Activated T-cell treated with anti-CD3 and anti-CD28 coated beads, Interleukin-2, amount 50 U/mL, for 48 hours (primary cell): ENCODE measurements at places on chromosomes 1 and 21.

DNA sequence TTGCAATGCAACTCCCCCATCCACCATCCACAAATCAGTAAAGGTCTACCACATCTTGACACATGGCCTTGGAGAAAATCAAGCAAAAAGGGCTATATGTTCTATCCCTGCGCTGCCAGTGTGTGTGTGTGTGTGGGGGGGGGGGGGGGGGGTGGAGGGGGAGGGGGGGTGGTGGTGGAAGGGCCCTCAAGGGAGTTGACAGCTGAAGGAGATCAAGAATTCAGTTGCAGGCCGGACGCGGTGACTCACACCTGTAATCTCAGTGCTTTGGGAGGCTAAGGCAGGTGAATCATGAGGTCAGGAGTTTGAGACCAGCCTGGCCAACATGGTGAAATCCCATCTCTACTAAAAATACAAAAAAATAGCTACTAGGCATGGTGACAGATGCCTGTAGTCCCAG, 37.6 kb upstream of the CLIC4 start:
- no peak for DNase-seq

DNA sequence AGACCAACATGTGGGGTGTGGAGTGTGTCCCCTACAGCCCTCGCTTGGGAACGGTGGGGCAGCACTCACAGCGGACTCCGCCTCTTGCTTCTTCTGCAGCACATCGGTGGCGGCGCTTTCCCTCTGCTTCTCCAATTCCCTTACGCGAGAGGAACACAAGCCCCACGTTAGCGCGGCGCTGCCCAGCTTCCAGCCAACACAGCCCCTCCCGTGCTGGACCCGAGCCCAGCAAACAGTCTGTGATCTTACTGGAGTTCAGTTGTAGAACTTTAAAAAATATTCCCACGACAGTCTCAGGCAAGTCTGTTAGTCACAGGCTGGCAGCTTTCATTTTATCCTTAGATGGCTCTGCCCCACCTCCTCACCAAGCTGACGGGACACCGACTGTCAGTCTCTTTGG, 13.6 kb downstream of the THAP3 start:
- DNase-seq, result no peak

- no peak for DNase-seq
These were observed 7.8 kb downstream of the KCNJ15 start for GRCh38 chr21:38264571-38264970.

GRCh38 chr1:176111835-176112234, 95.3 kb downstream of the COP1 start:
- no peak for DNase-seq
